ENCODE measurements at places on chromosomes 3 and 15. TPM values are rescaled to one million over a fixed set of nuclear protein-coding genes. Genes with fewer than 3 reads are reported as not detected.

Gene PPM1L
- total RNA-seq = 0.69 TPM

Gene ABHD10
- 34.4 TPM for total RNA-seq

Gene RETNLB
- total RNA-seq = not detected

Gene DPH6
- 22.9 TPM for total RNA-seq

Gene SMCO1
- not detected for total RNA-seq

Gene CHCHD4
- 9.5 TPM for total RNA-seq

Gene NCBP2
- total RNA-seq = 68.9 TPM

Gene CCDC51
- 43.8 TPM for total RNA-seq

Gene MORC1
- total RNA-seq = not detected

Gene TRPM1
- total RNA-seq = not detected

Gene SATB1
- total RNA-seq = 15.2 TPM

Gene GP5
- under 0.01 TPM for total RNA-seq

Gene PRR20G
- not detected for total RNA-seq

Gene MUC20
- 0.60 TPM for total RNA-seq

Gene RASGRP1
- total RNA-seq = not detected

Gene TMEM207
- not detected for total RNA-seq

Gene LINS1
- 6.3 TPM for total RNA-seq

Gene LRRC34
- total RNA-seq = 0.86 TPM

Gene LRCH3
- 50.9 TPM for total RNA-seq

Gene FMN1
- 26.4 TPM for total RNA-seq

Gene ZBTB20
- total RNA-seq = 12.0 TPM

Gene CP
- total RNA-seq = not detected

Gene ASB14
- 0.17 TPM for total RNA-seq

Gene PLOD2
- 65.9 TPM for total RNA-seq

Gene ADIPOQ
- not detected for total RNA-seq
